ENCODE measurements at places on chromosomes 12 and 14.

- DNase-seq: no peak
These were observed 176.4 kb upstream of the RPH3A start for GRCh38 chr12:112615196-112615595.

DNA sequence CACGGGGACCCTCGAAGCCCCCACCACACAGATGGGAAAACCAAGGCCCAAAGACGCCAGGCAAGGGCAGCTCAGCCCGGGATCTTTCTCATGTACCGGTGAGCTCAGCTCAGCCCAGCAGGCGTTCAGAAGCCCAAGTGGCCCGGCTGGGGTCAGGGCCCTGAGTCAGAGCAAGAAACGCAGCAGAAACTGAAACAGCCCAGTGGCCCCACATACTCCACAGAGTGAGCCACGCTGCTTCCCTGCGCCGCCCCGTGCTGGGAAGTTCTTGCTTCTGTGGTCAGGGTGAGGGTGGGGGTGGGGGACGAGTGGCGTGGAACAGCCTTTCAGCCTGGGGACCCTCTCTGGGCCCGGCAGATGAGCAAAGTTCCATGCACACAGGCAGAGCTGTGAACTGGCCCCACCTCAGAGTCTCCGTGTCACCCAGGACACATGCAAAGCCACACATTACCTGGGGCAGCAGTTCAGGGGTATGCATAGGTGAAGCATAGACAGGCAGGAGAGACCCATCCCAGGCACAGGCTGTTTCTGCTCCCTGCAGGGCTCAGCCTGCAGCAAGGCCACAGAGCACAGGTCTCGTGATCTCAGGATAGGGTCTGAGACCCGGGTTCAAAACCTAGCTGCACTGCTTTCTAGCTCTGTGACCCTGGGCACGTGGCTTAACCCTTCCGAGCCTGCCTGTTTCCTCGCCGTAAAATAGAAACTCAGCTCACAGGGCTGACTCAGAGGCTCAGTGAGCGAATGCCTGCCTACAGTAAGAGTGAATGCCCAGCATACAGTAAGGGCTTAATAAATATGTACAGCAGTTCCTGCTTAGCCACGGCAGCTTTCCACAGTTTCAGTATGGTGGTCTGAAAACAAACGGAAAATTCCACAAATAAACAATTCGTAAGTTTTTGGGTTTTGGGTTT, 21.6 kb downstream of the NCOR2 start:
- peak; percentile 90 for DNase-seq

- DNase-seq: no peak
These were observed 300.8 kb downstream of the APAF1 start for GRCh38 chr12:98945864-98946263.

DNA sequence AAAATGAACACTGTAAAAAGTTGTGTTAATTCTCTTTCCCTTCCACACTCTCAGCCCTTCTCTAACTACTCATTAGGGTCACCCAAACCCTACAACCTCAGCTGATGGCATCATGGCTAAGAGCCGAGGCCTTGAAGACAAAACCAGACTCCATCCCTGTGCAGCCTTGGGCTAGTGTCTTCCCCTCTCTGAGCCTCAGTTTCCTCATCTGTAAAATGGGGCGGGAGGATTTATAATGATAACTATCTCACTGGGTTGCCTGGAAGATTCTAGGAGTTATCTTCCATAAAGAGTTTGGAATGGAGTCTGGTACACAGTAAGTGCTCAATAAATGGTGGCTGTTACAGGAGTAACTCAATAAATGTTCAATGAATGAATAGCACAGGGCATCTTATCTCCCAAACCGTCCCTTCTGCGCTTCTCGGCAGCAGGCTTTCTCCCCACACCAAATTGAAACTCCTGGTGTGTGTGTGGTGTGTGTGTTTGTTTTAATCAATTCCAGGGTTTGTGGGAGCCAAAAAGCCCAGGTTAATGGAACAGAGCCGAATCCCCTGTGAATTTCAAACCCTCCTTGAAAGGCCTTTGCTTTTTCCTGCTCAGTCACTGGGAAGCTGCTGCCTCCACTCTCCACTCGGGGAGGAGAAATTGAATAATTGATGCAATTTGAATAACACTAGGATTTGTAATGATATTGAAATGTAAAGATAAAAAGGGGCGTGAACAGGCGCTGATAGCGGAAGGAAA, 61.2 kb upstream of the FAM222A start:
- DNase-seq: no peak

DNA sequence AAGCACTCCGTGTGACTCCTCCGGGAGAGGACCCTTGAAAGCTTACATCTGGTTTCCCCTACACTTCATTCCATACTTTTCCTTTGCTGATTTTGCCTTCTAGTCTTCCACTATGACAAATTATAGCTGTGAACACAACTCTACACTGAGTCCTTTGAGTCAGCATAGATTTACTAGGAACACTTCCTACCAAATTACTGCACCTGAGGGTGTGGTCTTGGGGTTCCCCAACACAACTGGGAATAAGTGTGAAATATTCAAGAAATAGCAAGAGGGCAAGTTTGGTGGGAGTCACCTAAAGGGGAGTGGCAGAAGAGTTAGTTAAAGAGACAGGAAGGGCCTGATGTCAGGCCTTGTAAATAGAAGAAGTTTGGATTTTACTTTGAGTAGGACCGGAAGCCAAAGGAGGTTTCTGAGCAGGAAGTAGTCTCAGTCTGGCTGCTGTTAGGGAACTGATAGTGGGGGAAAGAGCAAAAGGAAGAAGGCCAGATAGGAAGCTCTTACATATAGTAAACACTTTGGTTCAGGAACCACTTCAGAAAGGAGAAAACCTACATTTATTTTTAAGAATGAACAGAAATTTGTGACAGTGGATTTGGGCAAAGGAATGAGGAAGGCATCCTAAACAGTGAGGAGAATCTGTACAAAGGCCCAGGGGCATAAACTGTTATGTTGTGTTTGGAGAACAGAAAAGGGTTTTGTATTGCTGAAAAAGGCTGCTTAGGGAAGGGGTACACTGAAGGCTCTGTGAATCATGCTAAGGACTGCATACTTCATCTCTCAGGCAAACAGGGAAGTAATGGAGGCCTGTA, 14.2 kb downstream of the SEL1L start:
- DNase-seq: no peak

All from activated CD8-positive, alpha-beta memory T cell treated with anti-CD3 and anti-CD28 coated beads, Interleukin-2, amount 10 ng/mL, durations not matched to agents 7 days and 5 days (primary cell).